ENCODE measurements at places on chromosomes 5 and 9.

DNA sequence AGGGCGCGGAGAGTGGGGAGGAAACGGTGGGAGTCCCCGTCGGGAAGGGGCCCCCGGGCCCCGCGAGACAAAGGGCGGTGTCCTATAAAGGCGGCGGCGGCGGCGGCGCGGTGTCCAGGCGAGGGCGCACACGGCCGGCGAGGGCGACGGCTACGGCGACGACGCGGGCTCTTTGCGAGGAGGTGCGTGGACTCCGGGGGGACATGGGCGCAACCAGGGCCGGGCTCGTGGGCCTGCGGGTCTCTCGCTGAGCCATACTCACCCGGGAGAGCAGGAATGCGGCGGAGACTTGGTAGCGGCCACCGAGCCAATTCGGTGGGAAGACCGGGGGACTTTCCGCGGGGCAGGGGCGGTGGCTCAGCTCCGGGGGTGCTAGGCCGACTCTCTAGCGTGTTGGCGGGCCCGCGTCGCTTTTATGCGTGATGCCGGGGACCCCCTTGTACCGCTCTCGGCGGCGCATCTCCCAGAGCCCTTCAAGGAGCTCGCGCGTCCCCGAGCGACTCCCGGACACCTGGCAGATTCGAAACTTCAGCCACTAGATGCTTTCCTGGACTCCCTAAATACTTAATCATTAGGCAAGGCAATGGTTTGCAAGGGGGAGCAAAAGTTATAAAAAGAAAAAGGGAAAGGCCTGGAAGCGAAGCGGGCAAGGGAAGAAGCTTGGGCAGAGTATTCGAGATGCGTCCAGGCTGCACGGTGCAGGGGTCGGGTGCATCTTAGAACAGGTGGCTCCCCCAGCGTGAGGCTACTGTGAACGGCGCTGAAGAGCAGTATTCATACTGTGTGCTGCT lies 5.9 kb upstream of the TAL2 start:
- DNase-seq, result peak; percentile 58

GRCh38 chr5:30040488-30041118 lies 1152.9 kb upstream of the CDH6 start:
- DNase-seq, result no peak

DNA sequence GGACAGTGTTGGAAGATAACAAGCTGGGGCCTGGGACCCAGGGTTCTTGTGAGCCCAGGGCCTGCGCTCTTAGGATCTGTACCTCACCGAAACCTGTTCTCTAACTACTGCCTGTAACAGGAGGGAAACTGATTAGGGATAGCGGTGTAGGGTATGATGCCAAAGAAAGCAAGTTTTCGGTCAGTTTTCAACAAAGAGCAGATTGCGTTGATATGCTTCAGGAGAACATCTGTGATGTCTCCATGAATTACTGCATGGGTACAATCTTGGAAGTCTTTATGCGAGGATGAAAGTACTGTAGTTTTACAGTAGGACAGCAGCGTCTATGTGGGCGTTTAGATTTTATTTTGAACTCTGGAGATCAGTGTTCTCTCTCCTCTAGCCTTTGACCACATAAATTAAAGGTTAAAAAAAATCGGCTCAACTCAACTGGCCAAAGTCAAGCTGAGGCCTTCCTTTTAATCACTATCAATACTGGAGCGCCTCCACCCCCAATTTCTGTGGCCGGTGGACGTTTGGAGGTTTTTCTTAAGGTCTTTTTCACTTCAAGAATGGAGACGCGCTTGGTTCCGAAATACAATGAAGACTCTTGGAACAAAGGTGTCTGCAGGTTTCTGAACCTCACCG lies 3.0 kb downstream of the NFIL3 start:
- no peak for DNase-seq

- DNase-seq, result no peak
These were observed 312.9 kb downstream of the ADGRV1 start for GRCh38 chr5:90871391-90871991.

GRCh38 chr5:112004867-112005622 lies 248.1 kb upstream of the NREP start:
- DNase-seq, result no peak

- no peak for DNase-seq
These were observed 651.8 kb downstream of the KCTD16 start for GRCh38 chr5:144822503-144822902.

DNA sequence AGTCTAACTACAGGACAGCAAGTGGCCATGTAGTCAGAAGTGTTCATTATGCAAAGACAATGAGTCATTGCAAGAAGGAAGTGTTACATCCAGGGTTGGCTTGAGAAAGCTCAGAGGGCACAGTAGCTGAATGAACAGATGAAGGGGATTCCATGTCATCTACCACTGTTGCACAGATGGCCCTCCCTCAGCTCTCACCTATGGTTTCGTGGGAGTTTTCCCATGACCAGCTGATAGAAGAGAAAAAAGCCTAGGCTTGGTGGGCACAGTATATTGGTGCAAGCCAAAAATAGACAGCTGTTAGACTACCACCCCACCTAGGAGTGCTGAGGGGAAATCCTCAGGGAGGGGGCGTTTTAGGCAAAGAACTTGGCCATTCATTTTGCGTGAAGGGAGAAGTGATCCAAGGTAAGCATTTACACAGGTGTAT lies 217.0 kb downstream of the DMRT2 start:
- DNase-seq, result no peak

DNA sequence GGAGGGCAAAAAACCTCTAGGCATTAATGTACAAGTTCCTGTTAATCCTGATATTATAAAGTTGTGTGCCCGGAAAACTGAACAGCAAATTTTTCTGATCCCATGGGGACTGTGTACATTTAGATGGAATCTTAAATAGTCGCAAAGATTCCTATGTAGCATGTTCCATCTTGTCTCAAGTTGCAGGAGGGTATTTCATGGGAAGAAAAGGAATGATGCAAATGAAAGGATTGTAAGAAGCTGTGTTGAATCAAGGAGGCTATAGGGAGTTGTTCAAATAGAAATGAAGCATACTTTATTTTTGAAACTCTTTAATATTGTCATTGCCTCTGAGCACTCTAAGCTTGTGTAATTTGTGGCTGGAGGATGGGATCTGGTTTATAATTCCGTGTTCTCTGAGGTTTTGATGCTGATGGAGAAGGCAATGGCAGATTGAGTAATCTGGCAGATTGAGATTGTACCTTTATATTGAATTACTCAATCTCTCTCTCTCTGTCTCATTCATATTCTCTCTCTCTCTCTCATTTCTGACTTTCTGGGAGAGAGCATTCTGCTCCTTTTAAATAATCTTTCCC lies 288.5 kb downstream of the OSTF1 start:
- DNase-seq, result no peak

- no peak for DNase-seq
These were observed 73.0 kb downstream of the MRPS27 start for GRCh38 chr5:72246954-72247442.

GRCh38 chr5:117624201-117624600 lies 1049.6 kb upstream of the SEMA6A start:
- no peak for DNase-seq

GRCh38 chr9:18910916-18911315 lies 122.1 kb downstream of the SAXO1 start:
- no peak for DNase-seq

- no peak for DNase-seq
These were observed 106.3 kb downstream of the UGCG start for GRCh38 chr9:112002847-112003457.

- DNase-seq, result no peak
These were observed 69.9 kb downstream of the SEMA6A start for GRCh38 chr5:116504593-116505166.

DNA sequence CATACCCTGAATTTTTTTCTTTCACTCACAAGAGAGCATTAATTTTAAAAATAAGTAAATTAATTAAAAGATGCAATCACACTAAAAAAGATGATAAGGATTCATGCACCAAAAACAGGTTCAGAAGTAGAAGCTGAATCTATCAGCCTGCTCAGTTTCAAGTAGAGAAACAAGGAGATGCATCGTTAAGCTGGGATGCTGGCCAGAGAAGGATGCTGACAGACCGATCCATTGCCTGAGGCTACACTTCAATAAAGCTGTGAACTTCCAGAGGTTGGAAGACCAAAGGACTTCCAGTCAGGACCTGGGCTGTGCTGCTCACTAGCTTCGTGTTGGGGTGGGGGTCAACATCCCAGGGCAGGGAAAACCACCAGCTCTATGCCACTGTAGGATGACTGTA lies 457.7 kb downstream of the EFNA5 start:
- DNase-seq, result no peak

DNA sequence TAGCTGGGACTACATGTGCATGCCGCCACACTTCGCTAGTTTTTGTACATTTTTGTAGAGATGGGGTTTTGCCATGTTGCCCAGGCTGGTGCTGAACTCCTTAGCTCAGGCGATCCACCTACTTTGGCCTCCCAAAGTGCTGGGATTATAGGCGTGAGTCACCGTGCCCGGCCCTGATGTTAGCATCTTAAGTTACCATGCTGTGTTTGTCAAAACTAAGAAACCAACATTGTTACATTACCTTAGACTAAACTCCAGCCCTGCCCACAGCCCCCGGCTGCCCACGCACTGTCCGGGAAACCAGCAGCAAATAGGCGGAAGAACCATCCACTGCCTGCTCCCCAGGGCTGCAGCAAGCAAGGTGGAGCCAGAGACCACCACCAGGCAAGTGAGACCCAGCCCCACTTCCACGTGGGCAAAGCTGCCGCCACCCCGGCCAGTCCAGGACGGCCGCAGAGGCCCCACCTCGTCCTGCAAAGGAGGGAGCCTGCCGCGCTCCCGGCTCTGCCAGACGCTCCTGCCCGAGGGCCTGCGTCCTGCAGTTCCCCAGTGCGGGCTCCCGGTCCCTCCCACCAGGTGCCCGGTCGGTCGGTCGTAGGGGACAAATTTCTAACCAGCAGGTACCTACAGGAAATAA lies 35.7 kb upstream of the TXN start:
- DNase-seq, result no peak

GRCh38 chr5:89604342-89604741 lies 721.4 kb upstream of the MEF2C start:
- DNase-seq, result no peak

GRCh38 chr9:5846501-5846921 lies 13.6 kb upstream of the ERMP1 start:
- no peak for DNase-seq

GRCh38 chr9:116387934-116388698 lies 234.5 kb downstream of the PAPPA start:
- no peak for DNase-seq

DNA sequence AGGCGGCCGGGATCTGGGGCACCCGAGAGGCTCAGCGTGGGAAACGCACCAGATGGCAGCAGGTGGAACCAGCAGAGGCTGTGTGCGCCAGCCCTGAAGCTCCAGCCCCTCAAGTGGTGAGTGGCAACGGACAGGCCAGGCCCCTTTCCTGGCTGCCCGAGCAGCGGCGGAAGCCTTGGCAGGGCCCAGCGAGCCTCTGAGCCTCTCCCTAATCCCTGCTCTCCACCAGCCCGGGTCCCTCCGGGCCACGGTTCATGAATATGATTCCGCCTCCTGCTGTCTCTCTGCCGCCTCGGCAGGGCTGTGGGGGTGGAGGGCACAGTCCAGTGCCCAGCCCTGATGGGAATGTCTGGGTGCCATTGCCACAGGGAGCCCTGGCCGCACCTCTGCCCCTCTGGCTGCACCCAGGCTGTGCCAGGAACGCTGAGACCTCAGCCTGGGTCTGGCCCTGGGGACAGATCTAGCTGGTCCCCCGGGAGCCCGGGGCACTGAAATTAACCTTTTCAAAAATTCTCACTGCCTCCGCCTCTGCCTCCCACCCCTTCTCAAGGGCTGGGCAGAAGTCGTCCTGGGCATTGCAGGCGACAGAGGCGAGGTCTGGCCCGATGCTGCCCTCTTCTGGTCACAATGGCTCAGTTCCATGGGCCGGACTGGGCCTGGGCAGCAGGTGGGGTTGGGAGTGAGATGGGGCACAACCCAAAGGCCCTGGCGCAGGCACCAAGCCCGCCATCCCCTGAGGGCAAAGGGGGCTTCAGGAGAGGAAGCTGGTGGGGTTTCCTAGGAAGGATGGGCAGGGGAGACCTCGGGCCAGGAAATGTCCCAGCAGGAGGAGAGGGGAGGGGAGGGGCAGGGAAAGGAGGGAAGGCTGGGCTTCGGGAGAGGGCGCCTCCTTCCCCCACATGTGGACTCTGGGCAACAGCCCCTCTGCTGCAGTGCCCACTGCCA lies 20.3 kb downstream of the CCDC187 start:
- peak; percentile 91 for DNase-seq

GRCh38 chr5:128711216-128711615 lies 173.2 kb upstream of the FBN2 start:
- no peak for DNase-seq

DNA sequence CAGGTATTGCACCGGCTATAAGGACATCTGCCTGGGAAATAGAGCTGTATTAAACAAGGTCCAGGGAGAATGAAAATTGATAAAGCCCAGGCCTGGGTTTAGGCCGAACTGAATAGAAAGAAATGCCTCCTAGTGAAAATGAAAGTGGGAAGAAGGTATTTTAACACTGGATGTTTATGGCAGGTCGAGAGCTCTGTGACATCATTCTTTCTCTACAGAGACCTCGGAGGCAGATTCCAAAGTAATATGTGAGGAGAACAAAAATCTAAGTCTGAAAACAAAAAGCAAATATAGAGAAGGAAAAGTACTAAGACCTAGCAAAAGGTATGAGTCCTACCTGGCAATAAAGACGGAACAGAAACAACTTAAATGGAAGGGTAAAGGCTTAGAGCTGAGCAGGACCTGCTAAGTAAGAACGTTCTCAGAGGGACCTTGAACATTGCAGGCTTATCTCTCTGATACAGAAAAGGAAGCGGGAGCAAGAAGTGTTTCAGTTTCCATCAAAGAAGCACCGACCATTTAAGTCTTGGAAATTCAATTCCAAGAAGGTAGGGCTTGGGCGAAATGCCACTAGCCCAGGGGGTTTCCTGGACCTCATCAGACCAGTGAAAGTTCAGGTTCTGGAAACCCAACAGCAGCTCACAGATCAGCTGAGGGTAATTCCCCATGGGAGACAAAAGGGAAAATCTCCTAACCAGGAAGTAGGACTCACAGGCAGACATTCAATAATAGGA lies 80.0 kb downstream of the SUSD1 start:
- no peak for DNase-seq

All from activated CD8-positive, alpha-beta memory T cell treated with anti-CD3 and anti-CD28 coated beads for 24 hours (primary cell).